Upper lobe of left lung (tissue), 6 donors: ENCODE measurements at places on chromosomes 7 and 10.

DNA sequence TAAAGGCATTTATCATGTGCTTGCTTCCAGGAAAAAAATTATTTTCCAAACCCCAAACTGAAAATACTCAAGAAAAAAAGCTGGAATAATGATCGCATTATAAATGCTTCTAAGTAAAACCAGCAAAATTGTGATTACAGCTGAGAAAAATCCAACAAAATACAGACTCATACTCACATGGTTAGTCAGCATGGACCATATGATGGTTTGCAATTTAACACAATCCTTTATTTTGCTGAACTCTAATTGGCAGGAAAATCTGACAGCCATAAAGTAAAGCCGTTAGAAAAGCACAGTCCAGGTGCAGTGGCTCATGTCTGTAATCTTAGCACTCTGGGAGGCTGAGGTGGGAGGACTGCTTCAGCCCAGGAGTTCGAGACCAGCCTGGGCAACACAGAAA is 59.6 kb downstream of the BRI3 start:
- H3K4me3 ChIP-seq: no peak overlapping the region
- no peaks in the 10 kb centered on the region for H3K4me1 ChIP-seq
- H3K27me3 ChIP-seq: no peaks in the 10 kb centered on the region

- H3K4me1 ChIP-seq: no peaks in the 10 kb centered on the region
- DNase-seq: no peak
- H3K27me3 ChIP-seq: no peaks in the 10 kb centered on the region
- no peak overlapping the region for H3K27ac ChIP-seq
- H3K36me3 ChIP-seq: no peaks in the 10 kb centered on the region
These were observed 16.1 kb upstream of the PIK3CG start for GRCh38 chr7:106848851-106849442.

DNA sequence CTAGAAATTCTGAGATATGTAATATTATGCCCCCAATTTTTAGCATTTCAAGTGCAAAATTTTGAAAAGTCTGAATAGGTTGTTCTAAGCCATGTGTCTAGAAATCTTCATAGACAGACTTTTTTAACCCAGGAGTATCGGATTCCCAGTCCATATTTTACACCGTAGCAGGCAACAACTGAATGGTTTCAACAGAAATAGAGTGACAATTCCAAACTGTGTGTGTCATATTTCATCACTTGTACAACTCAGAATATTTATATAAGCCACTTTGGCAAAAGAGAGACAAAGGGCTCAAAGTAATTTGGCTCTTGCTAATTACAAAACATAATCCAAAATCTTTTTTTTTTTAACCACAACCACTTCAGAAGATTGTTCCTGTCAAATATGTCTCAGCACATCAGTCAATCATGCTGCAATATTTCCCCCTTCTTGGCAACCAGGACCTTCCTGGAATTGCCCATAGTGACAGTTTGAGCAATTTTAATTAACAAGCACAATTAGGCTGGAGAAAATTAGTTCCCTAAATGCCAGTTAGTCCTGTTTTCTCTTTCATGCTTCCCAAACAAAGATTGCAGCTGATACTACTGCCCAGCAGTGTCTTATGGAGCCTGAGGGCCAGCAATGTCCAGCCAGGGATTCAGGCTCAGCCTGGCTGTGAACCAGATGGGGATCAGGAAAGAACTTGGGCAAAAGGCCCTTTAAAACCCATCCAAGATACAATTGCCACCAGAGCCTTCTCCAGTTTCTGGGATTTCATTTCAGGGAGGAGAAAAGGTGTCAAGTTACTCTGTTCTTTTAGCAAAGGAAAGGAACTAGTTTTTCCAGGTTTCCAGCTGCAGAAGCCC is 533.3 kb upstream of the GHITM start:
- DNase-seq: no peak
- no peaks in the 10 kb centered on the region for H3K27me3 ChIP-seq
- H3K4me1 ChIP-seq: no peaks in the 10 kb centered on the region
- H3K4me3 ChIP-seq: no peak overlapping the region
- H3K27ac ChIP-seq: no peak overlapping the region

- H3K4me1 ChIP-seq: peaks cover 8% of the 10 kb centered on the region
- no peak overlapping the region for H3K4me3 ChIP-seq
- H3K36me3 ChIP-seq: no peaks in the 10 kb centered on the region
- peak; percentile 77 for DNase-seq
These were observed 7.5 kb upstream of the CSGALNACT2 start for GRCh38 chr10:43130770-43131171.

GRCh38 chr7:38673795-38674194 is 42.6 kb upstream of the AMPH start:
- H3K4me3 ChIP-seq: no peak overlapping the region
- no peaks in the 10 kb centered on the region for H3K4me1 ChIP-seq
- H3K27ac ChIP-seq: peak overlapping the region; percentile 58

DNA sequence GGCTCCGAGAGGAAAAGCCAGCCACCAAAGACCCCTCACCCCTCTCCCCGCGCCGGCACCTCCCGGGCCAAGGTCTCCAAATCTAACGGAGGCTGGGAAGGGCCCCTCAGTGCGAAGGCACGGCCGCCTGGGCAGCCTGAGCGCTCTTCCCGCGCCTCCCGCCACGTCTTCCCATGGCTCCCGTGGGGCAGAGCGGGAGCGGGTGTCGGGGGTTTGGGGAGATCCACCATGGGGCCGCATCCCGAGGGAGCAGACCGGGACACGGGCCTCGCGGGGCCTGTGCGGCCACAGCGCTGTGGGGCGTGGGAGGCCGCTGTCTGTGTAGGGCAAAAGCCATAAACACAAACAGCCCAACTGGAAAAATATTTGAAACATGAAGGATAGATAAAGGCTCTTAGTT is 22.4 kb downstream of the GPER1 start:
- DNase-seq: peak; percentile 78
- no peaks in the 10 kb centered on the region for H3K36me3 ChIP-seq
- H3K4me1 ChIP-seq: no peaks in the 10 kb centered on the region

DNA sequence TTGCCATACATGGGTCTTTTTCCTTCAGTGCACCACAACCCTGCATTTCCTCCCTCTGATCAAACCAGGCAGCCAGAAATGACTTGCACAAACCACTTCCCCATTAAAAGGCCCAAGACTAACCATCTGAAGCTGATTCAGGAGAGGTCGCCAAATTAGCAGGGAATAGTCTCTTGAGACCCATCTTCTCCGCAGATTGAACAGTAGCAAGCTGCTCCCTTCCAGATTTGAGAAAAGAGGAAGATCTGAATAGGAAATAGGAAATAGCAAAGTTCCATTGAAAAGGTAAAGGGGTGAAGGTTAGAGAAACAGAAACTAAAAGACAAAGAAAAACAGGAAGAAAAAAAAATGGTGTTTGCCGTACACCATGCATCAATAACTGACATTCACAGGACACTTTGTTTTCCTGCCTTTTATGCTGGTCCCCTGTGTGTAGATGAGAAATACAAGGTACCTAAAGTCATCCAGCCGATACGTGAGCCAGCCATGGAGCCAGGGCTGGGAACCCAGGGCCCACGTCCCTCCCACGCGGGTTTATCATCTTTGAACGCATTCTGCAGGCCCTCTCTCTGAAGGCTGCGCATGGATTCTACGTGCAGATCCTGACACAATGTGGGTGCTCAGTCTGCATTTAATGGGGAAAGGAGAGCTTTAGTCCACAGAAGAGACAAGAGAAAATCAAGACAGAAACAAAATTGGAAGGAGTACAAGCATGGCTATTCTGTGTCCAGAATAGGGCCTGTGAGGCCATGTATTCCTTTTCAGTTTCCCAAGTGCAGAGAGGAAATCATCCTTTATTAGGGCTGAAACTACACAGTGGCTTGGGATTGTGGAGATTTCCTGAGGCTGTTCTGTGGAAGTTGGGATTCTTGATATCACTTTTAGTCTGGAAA is 268.4 kb upstream of the NPVF start:
- H3K4me1 ChIP-seq: peaks cover 7% of the 10 kb centered on the region
- no peaks in the 10 kb centered on the region for H3K27me3 ChIP-seq
- H3K27ac ChIP-seq: peak overlapping the region; percentile 41
- no peaks in the 10 kb centered on the region for H3K36me3 ChIP-seq
- H3K4me3 ChIP-seq: peak overlapping the region; percentile 3
- DNase-seq: no peak

DNA sequence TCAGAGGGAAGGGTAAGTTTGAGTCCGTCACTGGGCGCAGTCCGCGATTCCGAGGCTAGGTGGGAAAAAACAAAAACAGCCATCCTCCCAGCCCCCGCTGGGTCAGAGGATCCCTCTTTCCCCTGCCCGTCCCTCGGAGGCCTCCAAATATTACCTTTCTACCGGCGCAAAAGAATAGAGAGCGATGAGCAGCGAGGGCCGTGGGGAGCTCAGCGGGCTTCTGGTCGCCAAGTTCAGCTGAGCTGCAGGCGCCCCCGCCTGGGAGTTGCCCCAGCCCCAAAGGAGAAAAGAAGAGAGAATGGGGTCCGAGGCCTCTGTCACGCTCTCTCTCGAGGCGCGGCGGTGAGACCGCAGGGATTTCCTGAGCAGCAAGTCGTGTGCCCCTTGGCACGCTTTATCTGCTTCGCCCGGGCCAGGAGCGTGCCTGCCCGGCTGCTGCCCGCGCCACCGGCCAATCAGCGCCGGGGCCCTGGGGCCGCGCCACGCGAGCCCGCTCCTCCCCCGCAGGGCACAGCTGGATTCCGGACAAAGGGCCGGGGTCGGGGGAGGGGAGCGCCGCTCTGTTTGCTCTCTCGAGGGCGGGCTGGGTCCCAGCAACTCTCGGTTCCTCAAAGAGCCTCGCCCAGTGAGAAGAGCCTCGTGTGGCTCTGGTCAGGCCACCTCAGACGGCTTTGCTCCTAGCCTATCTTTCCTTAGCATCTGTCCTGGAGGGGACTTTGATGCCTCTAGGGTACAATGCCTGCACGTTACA is at the start of gene NEUROG3:
Gene NEUROG3, minus strand, starts transcription at position 367 of the 751 bp plus-strand sequence. CDS start 379 bp downstream, outside the sequence.
- peaks cover 33% of the 10 kb centered on the region for H3K4me1 ChIP-seq
- peak within 1 kb of the TSS; percentile 41 for H3K4me3 ChIP-seq
- H3K27ac ChIP-seq: no peak within 1 kb of the TSS
- peak; percentile 81 for DNase-seq
- H3K27me3 ChIP-seq: peaks cover 9% of the 10 kb centered on the region

- no peak overlapping the region for H3K4me3 ChIP-seq
- H3K36me3 ChIP-seq: peaks cover 54% of the 10 kb centered on the region
- no peaks in the 10 kb centered on the region for H3K27me3 ChIP-seq
- no peaks in the 10 kb centered on the region for H3K4me1 ChIP-seq
These were observed 141.3 kb upstream of the KLF14 start for GRCh38 chr7:130875265-130875741.

DNA sequence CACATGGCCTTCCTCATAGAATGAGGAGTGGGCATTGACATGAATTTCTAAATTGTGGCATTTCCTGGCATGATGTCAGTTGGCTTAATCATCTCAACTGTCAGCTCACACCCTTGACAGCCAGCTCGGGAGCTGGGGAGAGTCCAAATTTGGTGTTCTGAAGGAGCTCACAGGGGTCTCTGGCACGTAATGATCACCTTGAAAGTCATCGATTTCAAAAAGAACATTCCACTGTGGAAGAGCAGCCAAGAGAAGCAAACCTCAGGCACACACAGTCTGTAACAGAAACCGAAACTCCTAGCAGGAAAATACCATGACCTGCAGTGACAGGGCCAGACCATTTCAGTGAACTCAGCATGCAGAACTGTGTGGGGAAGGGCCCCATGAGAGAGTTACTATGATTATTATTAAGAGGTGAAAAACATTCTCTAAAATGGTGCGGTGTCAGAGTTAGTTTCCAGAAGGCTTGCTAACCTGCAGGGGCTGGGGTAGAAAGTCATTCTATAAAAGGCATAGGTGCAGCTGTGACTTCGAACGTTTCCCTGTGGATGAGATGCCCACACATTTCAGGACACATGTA is 26.4 kb upstream of the KLF6 start:
- H3K4me3 ChIP-seq: peak overlapping the region; percentile 10
- no peaks in the 10 kb centered on the region for H3K36me3 ChIP-seq
- peak overlapping the region; percentile 89 for H3K27ac ChIP-seq
- no peak for DNase-seq
- no peaks in the 10 kb centered on the region for H3K27me3 ChIP-seq
- H3K4me1 ChIP-seq: peaks cover 49% of the 10 kb centered on the region

DNA sequence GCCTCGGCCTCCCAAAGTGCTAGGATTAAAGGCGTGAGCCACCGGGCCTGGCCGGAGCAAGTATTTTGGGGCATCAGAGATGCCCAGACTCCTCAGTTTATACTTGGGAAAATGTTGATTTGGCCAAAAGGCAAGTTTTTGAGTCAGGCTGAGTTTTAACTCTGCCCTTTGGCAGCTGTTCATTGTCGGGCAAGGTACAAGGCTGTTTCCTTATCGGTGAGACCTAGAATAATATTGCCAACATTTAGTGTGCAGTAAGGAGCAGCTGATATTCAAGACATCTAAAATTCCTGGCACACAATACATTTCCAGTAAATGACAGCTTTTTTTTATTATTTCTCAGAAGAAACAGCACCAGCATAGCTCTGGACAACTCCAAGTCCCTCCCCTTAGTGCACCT is 147.6 kb upstream of the C7orf33 start:
- no peak for DNase-seq
- H3K4me1 ChIP-seq: no peaks in the 10 kb centered on the region
- no peak overlapping the region for H3K27ac ChIP-seq
- H3K36me3 ChIP-seq: no peaks in the 10 kb centered on the region

DNA sequence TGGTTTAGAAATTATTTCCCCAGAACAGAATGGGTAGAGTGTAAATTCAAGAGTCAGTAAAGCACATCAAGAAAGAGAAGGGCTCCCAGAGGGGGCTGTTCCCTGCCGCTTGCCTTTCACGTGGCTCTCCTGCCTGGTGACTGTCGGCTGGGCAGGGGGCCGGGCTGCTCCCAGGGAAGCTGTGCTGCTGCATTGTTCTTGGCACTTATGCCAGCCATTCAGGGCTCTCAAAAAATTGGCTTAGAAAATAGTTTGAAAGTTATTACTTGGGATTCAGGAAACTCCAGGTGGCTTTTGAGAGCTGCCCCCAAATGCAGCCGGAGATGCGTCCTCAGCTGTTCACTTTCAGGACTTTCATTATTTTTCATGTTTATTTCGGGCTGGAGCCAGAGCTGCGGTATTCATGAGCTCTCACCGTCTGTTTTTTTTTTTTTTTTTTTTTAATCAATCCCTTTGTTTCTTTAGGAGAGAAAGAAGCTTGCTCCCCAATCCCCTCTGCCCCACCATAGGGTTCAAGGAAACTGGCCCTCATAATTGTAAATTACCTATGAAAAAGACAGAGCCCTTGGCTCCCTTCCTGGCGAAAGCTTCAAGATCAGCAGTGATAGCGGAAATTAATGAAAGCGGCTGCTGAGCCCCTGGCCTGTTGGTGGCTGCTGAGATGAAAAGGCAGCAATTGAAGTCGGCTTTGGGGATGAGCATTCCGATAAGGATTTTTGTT is 94.1 kb downstream of the SORCS3 start:
- H3K4me3 ChIP-seq: no peak overlapping the region
- DNase-seq: peak; percentile 50
- H3K4me1 ChIP-seq: no peaks in the 10 kb centered on the region
- no peaks in the 10 kb centered on the region for H3K36me3 ChIP-seq
- H3K27me3 ChIP-seq: no peaks in the 10 kb centered on the region

- H3K27me3 ChIP-seq: no peaks in the 10 kb centered on the region
- DNase-seq: no peak
These were observed 5.3 kb upstream of the ZNRF2 start for GRCh38 chr7:30278849-30279652.

- H3K36me3 ChIP-seq: no peaks in the 10 kb centered on the region
- no peaks in the 10 kb centered on the region for H3K27me3 ChIP-seq
- DNase-seq: no peak
- no peak overlapping the region for H3K27ac ChIP-seq
- no peaks in the 10 kb centered on the region for H3K4me1 ChIP-seq
These were observed 296.2 kb downstream of the CNTNAP2 start for GRCh38 chr7:146412781-146413180.
